ENCODE measurements at places on chromosomes 16 and 17. TPM values are rescaled to one million over a fixed set of nuclear protein-coding genes. Genes with fewer than 3 reads are reported as not detected.

- no peak for DNase-seq
Measured at GRCh38 chr17:18066866-18067265, 20.9 kb upstream of the DRG2 start.

GRCh38 chr16:69478685-69479084 lies 54.3 kb downstream of the CYB5B start:
- no peak for DNase-seq

GRCh38 chr16:7550096-7550495 lies 217.5 kb downstream of the RBFOX1 start:
- DNase-seq: no peak

GRCh38 chr17:52201767-52202519 lies 43.4 kb upstream of the CA10 start:
- no peak for DNase-seq

DNA sequence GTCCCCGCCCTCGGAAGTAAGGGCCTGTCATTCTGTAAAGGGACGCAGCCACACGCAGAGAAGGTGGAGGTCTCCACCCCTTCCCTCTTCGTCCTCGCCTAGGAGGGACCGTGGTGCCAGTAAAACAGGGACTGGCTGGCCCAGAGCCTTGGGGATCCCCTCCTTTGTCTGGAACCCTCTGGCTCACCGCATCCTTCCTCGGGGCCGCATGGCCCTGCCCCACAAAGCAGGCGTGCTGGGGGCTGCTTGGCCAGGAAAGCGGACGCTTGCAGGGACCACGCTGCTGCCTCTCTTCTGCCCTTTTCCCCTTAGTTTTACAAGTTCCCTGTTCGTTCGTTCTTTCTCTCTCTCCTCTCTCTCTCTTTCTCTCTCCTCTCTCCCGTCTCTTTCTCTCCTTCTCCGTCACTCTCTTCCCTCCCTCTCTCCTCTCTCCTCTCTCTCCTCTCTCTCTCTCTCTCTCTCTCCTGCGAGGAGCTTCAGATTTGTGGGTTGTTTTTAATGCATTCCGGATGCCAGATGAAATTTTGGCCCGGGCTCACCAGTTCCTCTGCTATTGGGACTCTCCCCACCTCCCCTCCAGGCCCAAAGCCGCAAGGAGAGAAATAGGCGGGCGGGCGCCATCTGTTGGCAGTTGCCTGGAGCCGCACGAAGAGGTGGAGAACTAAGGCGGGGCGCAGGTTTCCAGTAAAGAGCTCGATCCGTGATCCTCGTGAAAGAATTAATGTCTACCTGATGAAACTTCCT lies 35.1 kb upstream of the CDRT4 start:
- DNase-seq: peak; percentile 80

DNA sequence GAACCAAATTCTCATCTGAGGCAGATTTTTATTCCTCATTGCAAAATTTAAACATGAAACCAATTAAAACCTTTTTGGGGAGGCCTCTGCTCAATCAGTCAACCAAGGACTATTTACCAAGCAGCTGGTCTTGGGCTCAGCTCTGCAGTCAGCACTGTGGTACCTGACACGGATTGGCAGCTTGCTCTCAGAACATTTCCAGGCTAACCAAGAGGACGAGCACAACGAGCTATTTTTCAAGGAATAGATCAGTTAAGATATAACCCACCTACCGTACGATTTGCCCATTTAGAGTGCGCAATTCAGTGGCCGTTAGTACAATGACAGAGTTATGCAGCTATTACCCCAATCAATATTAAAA lies 26.4 kb upstream of the KLHDC4 start:
- no peak for DNase-seq

GRCh38 chr17:58153671-58154070 lies 5.5 kb downstream of the OR4D1 start:
- no peak for DNase-seq

DNA sequence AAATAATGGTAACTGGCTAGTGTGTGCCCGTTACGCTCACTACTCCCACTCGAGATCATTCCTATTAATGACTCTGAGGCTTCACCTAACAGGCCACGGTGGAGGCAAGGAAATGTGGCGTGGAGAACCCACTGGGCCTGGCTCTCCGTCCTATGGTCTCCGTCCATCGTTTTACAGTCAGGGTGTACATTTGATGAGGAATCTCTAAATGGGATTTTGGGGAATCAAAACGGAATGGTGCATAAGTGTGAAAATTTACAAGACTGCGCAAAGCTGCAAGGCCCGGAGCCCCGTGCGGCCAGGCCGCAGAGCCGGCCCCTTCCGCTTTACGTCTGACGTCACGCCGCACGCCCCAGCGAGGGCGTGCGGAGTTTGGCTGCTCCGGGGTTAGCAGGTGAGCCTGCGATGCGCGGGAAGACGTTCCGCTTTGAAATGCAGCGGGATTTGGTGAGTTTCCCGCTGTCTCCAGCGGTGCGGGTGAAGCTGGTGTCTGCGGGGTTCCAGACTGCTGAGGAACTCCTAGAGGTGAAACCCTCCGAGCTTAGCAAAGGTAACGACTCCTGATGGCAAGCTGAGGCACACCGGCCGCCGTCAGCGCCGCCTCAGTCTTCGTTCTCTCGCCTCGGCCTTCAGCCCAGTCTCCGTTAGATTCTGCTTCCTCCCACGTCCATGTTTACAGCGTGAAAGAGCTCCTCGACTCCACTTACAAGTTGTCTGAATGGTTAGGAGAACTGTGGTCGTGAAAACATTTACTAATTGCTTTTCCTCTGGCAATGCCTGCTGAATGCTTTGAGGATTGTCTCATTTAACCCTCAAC lies at the start of gene RAD51C:
TSS of gene RAD51C (plus strand) at position 364 of the 817 bp plus-strand sequence. CDS start at position 406, 42 bp downstream.
- DNase-seq: peak; percentile 95

PER1 gene
- total RNA-seq: 70.0 TPM

DPEP2 gene
- total RNA-seq: 5.2 TPM

DHRS7B gene
- 5.8 TPM for total RNA-seq

GDPD1 gene
- not detected for total RNA-seq

DNA sequence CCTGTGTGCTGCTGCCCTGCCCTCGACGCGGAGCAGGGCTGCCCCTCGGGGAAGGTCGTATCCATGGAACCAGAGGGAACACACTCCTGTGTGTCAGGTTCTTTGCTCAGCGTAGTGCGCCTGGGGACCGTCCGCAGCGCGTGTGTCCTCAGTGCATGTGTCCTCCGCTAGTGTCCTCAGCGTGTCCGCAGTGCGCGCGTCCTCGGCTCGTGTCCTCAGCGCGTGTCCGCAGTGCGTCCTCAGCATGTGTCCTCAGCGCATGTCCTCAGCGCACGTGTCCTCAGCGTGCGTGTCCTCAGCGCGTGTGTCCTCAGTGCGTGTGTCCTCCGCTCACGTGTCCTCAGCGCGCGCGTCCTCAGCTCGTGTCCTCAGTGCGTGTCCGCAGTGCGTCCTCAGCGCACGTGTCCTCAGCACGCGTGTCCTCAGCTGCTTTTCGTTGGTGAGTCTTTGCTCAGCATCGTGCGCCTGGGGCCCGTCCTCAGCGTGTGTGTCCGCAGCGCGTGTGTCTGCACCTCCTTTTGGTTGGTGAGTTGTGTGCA lies 59.2 kb upstream of the ZNF750 start:
- no peak for DNase-seq

DNA sequence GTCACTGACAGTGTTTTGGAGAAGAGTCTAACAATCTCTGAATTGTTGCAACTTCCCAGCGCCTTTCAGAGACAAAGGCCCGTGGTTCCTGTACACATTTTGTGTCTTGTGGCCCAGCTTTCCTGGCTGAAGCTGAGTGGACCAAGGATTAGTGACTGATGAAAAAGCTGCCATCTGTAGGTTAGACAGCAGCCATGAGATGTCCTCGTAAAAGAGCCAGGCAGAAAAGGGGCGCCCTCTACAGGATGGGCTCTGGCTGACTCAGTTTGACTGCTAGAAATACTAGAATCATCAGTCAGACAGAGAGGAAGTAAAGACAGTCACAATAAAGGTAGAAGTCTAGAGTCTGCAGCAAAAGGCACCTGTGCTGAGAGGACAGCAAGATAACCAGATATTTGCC lies 26.5 kb upstream of the NF1 start:
- peak; percentile 35 for DNase-seq

- DNase-seq: no peak
Measured at GRCh38 chr16:65178151-65178550, 56.3 kb upstream of the CDH11 start.

GRCh38 chr16:75116081-75116910 lies at the start of gene LDHD:
Gene LDHD (minus strand): TSS chr16:75116780. CDS start chr16:75116720, 60 bp downstream.
- peak; percentile 86 for DNase-seq

ACSM3 gene
- 15.6 TPM for total RNA-seq

TEX19 gene
- total RNA-seq: not detected

C17orf78 gene
- total RNA-seq: not detected

- DNase-seq: no peak
Measured at GRCh38 chr16:49489686-49490320, 116.2 kb downstream of the C16orf78 start.

- no peak for DNase-seq
Measured at GRCh38 chr16:68247932-68248331, 2.8 kb downstream of the PLA2G15 start.

IRF8 gene
- 14.0 TPM for total RNA-seq

ZNF75A gene
- 16.1 TPM for total RNA-seq

MBTD1 gene
- total RNA-seq: 11.9 TPM

NPIPB13 gene
- total RNA-seq: 1.6 TPM

DNA sequence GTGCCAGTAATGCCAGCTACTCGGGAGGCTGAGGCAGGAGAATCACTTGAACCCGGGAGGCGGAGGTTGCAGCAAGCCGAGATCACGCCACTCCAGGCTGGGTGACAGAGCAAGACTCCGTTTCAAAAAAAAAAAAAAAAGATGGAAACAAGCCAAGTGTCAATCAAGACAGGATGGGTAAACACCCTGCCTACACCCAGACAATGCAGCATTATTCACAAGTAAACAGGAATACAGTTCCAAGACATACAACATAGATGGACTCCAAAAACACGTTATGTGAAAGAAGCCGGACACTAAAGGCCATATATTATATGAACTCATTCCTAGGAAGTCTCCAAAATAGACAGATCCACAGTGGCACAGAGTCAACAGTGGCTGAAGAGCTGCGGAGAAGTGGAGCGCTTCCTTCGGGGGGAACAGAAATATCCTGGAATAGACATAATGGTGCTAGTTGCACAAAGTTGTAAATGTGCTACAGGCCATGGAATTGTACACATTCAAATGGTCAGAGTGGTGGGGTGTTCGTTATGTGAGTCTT lies 33.9 kb downstream of the ANKRD11 start:
- no peak for DNase-seq

- DNase-seq: no peak
Measured at GRCh38 chr17:59783221-59784047, 76.0 kb downstream of the VMP1 start.

DNA sequence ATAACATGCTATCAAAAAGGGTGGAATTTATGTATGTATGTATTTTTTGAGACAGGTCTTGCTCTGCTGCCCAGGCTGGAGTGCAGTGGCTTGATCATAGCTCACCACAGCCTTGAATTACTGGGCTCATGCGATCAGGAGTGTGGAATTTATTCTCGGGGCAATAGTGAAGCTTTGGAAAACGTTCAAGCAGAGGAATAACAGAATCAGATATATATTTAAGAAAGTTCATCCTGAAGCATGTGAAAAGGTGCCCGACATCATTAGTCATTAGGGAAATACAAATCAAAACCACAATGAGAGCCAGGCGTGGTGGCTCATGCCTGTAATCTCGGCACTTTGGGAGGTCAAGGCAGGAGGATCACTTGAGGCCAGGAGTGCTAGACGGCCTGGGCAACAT lies 7.7 kb upstream of the ITGAE start:
- no peak for DNase-seq

GRCh38 chr16:15874745-15875314 lies 13.6 kb downstream of the CEP20 start:
- DNase-seq: peak; percentile 59

CCL7 gene
- not detected for total RNA-seq

- peak; percentile 90 for DNase-seq
Measured at GRCh38 chr16:88770461-88771293, 14.3 kb downstream of the PIEZO1 start.

- no peak for DNase-seq
Measured at GRCh38 chr16:4792951-4793513, 2.1 kb upstream of the SMIM22 start.

DNA sequence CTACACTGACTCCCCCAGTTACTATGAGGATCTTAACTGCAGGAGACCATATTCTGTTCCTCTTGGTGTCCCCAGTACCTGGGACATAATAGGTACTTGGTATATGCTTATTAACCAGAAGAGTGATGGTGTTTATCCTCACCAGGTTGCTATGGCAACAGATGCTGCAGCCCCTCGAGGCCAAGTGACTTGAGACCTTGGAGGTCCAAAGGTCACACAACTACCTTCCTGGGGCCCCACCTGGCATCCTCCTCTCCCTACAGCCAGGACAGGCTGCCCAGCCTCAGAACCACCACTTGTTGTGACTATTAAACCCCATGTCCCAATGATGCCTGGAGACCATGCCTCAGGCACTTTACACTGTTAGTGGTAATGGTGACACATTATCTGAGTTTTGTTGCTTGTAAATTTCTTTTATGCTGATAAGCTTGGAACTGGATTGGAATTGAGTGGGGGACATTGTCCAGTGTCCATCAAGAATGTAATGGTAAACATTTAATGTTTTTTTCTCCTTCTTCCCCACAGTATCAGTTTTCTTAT lies 189.4 kb downstream of the CCDC182 start:
- DNase-seq: no peak

DNA sequence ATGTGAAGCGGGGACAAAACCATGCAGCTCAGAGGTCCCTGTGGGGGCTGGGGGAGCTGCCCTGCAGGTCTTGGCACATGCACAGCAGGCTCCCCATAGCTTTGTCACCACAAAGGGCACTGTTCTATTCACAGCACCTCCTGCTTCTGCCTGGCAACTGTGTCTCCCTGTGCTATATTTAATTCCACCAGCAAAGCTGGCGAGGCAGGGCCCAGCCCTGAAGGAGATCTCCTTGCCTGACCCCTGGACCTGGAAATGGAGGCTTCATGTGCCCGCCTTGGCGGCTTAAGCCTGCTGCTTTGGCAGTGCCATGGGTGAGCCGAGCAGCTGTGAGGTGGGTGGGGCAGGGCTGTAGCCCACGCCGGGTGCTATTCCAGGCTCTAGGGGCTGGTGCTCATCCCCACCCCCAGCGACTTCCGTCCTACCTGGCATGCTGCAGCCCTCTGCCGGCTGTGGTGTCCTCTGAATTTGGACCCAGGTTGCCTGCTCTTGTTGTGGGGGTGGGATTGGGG lies 6.8 kb downstream of the LDHD start:
- peak; percentile 48 for DNase-seq
